Stimulated activated naive B cell treated with anti-CD40 and anti-IgM and Interleukin-4, amounts not matched to agents 10 μg/mL and 1 μg/mL and 100 μg/mL, for 72 hours (primary cell): ENCODE measurements at places on chromosomes 2 and 18.
A peak's percentile ranks its signal among the peaks of the same experiment; 100 is the strongest.

DNA sequence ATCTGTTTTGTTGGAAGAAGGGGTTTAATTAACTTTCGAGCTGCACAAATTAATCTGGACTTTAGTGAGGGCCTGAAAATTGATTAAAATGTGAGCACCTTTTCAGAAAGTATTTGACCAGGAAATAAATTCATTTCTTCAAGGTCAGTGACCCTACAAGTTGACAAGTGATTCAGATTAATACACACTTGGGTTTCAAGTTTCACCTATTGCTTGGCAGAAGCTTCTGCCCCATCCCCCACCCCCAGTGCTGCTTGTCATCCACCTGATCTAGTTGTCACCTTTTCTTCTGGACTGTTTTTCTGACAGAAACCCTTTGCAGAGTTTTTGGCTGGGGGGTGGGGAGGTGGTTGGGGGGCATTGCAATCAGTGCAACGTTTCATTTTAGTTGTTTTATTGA is 46.2 kb downstream of the RPRM start:
- no peak for DNase-seq

DNA sequence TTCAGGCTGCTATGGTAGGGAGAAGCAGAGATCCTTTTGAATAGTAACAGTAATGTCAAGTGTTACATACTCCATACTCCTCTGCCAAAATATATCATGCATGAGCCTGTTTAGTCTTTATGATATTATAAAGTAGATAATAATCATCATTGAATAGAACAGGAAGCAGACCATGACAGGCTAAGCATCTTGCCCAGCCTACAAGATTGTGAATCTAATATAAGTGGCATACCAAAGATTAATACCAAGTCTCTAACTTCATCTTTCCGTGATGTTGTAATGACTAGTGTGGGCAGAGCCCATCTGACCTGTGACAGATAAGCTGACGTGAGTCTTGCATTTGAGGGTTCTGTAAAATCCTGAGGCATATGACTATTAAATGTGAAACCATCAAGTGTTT is 13.1 kb downstream of the NDUFB3 start:
- DNase-seq: no peak

DNA sequence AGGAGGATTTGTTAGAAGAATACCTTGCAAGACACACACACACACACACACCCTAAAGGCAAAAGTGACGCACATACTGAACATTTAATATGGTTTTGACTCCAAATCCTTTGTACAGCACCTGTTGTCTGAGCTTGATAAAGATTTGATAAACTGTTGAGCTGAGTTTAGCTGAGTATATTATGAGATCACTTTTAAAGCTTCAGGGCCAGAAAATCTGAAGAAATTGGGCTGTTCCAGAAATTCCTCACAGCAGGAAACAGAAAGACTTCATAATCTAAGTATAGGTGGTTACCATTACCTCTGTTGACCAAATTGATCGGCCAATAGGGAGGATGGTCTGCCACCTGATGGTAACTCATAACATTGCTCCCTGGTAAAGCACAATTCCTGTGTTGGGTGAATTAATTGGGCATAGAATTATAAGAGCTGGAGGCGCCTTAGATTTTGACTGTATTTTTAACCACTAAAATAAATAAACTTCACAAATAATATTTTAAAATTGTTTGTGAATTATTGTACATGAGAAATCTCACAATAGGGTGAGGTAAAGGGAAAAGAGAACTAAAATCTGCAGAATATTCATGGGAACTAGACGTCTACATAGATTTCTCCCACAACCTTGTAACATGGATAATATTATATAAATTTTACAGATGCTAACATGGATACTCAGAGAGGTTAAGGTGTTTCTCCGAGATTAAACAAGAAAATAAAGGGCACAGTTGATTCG is 21.8 kb upstream of the RPIA start:
- peak; percentile 20 for DNase-seq

DNA sequence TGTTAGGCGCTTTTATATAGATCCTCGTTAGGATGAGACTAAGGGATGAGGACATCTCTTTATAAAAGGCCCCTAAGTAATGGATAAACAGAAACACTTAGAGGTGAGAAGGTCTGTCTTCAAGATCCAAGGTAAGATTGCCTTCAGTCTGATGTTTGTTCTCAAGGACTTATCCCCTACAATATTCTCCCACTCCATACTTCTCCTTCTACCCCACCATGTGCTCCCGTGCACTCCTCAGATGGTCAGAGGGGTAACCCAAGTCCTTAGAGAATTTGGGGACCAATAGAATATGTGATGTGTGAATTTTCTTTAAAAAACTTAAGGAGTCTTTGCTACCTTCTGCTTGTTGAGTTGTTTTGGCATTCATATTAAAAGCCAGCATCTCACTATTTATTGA is 23.1 kb downstream of the FOSL2 start:
- no peak for DNase-seq

GRCh38 chr2:100546469-100546868 is 16.3 kb upstream of the PDCL3 start:
- no peak for DNase-seq

DNA sequence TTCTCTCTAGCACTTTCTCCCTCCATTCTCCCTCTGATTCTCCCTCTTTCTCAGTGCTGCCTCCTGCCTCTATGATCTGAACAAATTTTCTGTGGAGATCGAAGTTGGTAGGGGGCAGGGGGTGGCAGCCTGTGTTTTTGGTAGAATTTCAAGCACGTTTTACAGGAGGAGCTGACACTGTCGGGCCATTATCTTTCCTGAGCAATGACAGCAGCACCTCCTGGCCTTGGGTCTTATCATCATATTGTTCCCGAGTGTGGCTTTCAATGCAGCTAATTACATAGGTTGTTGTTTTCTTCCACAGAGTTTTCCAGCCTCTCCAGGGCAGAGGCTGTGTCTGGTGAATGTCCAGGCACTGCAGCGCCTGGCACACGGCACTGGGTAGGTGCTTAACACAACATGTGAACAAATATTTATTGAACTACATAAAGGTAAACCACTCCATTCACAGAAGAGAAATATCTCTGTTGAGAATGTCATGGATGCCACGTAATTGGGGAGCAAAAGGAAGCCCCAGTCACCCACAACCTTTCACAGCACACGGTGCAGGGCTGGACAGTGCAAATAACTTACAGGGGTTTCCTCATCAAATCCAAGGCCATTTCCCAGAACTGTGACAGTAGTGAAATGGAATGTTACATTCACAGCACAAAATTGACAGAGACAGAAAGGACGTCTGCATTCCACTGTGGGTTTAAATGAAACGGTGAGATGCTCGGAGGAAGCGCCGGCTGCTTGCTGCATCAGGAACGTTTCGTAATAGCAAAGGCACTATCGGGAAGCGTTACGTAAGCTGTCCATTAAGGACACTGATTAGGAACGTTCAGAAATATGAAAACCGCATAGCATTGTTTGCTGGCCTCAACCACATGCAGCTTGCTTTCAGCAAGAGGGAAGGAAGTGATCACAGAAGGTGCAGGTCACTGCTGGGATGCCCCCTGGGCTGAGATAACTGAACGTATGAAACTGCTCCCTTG is 6.5 kb upstream of the KCNG2 start:
- DNase-seq: no peak

DNA sequence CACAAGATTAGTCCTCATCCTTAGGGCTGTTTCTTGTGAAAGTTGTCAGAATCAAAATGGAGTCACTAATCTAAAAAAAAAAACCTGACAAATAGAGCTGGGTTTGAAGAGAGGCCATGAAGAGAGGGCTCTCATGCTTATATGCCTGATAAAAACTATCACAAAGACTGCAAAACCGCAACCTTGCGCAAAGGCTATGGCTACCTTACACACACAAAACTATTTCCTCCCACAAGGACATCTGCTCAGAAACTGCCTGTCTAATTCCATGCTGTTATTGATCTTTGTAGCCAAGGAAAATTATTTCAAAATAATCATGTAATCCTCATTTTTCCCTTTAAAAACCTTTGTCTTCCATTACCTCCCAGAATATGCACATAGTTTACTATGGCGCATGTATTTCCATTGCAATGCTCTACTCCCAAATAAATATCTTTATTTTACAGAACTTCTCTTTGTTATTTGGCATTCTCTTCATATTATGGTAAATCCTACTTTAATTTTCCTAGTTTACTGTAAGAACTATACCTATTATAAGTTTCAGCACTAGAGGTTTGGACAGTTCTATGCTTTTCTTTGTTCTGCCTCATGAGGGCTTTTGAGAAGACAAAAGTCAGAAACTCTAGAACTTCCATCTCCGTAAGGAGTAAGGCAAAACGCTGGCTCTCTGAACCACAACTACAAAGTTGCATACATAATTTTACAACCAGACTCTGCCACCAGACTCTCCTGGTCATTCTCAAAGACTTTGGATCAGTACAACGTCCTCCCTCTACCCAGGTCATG is 9.6 kb upstream of the DPYSL5 start:
- DNase-seq: no peak

DNA sequence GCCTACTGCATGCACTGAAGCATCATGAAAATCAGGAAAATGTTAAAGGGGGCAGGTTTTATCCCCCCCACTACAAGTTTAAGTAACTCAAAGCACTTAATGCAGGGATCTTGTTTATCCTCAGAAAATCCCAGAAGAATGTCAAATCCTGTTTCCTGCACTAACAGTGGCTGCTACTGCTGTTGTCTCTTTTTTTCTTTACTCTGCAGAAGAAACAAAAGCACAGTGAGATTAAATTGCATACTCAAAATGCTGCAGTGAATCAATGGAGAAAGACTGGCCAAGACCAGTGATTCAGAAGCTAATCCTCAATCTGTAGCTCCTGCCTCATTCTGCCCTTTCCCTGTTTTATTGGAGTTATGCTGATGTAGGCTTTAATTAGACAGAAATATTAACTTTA is 332.3 kb upstream of the FIGN start:
- DNase-seq: no peak

GRCh38 chr2:168003876-168004275 is 243.5 kb downstream of the STK39 start:
- DNase-seq: no peak

DNA sequence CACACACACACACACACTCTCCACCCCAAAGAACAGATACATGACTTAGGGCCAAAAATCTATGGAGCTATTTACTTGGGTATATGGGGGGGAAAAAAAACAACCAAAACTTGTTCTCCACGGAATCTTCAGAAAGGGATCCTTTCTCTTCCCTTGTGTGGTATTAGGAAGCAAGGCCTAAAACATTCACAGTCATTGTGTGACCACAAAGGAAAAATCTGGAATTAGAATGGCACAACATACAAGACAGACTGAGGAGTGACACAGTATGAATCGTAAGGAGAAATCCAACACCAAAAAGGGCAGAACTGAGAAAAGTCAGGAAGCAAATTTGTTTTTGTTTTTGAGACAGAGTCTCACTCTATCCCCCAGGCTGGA is 70.3 kb downstream of the ASXL2 start:
- DNase-seq: no peak

DNA sequence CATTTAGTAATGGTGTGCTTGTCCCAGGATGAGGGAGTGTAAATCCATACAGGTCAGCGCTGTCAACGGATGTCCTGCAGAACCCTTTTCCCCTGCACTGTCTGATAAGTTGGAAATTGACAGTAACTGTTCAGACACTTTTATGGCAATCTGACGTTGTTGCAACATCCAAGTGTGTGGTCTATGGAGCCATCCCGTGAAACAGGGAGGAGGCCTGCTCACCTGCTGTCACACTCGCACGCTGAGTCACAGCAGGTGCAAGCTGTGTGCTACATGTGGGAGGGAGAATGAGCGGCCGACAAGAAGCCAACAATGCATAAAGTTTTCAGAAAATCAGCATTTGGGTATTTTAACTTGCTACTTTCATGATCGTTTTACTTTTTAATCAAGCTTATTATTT is 43.7 kb upstream of the RMDN2 start:
- no peak for DNase-seq

DNA sequence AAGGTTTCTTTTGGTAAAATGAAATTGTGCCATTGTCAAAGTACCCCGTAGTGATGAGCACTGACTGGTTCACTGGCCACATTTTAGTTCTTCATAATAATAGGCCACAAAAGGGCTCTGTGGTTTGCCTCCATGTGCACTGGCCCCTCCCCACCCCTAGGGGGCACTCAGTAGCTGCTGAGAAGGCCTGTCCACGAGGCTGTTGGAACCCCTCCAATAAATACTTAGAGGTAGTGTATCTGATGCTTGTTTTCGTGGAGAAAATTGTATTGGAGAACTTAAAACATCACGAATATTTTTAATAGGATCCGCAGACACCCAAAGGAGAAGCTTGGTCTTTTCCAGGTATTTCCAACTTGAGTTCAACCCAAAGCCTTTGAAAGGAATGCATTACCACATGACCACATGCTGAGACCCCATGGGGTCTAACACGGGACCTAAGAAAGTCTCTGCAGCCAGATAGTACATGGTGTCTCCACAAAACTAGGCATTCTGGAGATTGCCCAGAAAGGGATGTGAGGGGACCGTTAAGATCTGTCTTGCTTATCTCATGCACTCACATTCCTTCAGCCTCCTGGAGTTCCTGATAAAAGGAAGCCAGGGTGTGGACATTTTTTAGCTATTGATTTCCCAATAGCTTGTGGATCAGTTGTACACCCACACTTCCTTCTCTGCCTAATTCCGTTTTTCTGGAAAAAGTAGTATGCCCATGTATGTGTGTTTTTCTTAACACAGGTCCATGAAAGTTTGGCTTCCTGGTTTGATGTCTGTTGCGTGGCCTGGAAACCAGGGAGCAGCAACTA is 28.5 kb upstream of the NOSTRIN start:
- no peak for DNase-seq

DNA sequence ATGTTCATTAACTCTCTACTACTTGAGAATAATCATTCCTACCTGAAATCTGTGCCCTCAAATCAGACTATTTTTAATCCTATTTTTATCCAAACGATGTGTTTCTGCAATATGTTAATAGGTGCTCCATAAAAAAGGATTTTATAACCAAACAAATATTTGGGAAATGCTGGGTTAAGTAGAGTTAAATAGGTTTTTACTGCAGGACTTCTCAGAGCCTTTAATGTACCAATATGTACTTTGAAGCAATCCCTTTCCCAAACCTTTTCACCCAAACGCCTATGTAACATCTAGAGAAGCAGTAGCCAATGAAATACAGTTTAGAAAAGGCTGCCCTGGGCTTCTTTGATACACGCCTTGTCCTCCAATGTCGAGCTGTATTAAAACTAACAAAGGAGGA is 182.5 kb downstream of the SP3 start:
- no peak for DNase-seq

- no peak for DNase-seq
These were observed 166.2 kb downstream of the ATAD2B start for GRCh38 chr2:23760736-23761135.

DNA sequence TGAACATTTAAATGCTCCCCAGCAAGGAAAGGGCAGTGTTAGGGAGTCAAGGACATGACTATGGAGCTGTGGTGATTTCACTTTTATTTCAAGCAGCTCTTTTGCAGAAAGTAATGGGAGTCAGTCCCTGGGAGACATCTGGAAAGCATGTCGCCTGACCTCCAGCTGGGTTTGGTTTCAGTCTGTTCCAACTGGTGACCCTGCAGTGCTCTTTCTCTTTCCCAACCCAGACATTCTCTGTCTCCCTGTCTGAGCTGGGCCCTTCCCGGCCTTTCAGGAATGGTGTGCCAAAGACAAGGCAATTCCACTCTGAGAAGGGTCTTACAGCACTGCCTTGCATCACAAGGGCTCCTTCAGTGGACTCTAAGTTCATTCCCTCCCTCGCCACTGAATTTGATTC is 323.2 kb downstream of the OSR1 start:
- no peak for DNase-seq
